Activated naive CD8-positive, alpha-beta T cell treated with anti-CD3 and anti-CD28 coated beads, Interleukin-2, amount 50 U/mL, for 24 hours (primary cell): ENCODE measurements at places on chromosomes 4 and X.

- DNase-seq = no peak
Measured at GRCh38 chr4:186714006-186714675, 9.5 kb downstream of the FAT1 start.

- DNase-seq = no peak
Measured at GRCh38 chr4:7427831-7428260, 6.9 kb downstream of the PSAPL1 start.

- DNase-seq = no peak
Measured at GRCh38 chr4:1975880-1976279, 32.9 kb downstream of the NELFA start.

- no peak for DNase-seq
Measured at GRCh38 chrX:97065973-97066372, 182.3 kb downstream of the RPA4 start.

GRCh38 chrX:15382813-15383212 is 1.4 kb downstream of the VEGFD start:
- DNase-seq = no peak

DNA sequence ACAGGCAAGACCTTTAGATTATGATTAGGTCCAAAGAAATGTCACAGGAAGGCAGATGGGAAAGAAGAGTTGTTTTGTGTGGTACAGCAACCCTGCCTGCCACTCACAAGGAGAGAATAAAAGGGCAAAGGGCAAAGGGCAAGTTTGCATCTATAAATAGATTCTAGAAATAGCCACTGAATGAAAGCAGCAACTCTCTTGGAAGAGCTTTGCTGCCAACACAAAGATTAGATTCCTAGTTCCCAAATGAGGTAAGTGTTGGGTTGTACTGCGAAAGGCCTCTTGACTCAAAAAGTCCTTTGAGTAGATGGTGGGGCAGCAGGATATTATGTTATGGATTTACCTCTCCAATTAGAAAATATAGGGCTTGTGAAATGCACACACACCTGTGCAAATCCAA is 61.2 kb downstream of the MOSPD2 start:
- no peak for DNase-seq

GRCh38 chr4:106314960-106315359 is 1.0 kb downstream of the TBCK start:
- no peak for DNase-seq

DNA sequence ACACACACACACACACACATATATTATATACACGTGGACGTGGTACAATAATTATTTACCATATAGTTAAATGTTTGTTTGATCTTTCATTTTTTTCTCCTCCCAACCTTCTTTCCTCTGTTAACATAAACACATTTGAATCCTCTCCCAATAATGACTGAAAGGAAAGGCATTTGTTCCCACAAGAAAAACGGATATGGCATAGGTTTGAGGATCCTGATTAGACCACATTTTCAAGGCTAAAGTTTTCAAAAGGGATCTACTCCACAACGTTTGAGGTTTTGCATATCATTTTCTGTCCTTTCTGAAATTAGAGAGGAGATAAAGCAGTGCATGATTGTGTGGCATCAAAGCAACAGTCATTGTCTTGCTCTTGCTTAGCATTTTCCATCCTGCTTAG is 1883.4 kb downstream of the STIM2 start:
- DNase-seq = no peak

DNA sequence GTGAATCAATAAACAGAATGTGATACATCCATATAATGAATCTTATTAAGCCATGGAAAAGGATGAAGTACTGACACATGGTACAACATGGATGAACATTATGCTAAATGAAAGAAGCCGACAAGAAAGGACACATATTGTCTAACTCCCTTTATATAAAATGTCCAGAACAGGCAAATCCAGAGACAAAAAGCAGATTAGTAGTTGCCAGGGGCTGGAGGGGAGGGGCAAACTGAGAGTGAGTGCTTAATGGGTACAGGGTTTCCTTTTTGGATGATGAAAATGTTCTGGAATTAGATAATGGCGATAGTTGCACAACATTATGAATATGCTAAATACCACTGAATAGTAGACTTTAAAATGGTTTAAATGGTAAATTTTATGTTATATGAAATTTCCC is 17.4 kb downstream of the ADGRG4 start:
- no peak for DNase-seq

DNA sequence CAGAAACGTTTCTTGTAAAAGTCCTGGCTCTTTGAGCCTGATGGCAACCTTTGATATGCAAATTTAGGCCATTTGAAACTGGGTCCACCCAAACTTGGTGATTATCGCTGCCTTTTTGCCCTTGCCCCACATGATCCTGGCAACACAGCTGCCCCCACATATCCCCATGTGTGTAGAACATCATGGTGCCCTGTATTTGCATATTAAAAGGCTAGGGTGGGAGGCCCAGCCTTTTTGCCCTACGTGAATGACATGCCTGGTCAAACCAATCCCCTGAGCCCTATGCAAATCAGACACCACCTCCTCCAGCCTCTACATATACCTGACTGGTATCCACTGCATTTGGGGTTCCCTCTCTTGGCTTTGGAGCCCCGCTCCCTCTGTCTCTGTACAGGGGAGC is 202.4 kb downstream of the MAB21L2 start:
- DNase-seq = no peak

GRCh38 chrX:55451626-55451989 is 319 bp upstream of the MAGEH1 start:
- DNase-seq = no peak
